ENCODE measurements at places on chromosomes 7 and 10.

DNA sequence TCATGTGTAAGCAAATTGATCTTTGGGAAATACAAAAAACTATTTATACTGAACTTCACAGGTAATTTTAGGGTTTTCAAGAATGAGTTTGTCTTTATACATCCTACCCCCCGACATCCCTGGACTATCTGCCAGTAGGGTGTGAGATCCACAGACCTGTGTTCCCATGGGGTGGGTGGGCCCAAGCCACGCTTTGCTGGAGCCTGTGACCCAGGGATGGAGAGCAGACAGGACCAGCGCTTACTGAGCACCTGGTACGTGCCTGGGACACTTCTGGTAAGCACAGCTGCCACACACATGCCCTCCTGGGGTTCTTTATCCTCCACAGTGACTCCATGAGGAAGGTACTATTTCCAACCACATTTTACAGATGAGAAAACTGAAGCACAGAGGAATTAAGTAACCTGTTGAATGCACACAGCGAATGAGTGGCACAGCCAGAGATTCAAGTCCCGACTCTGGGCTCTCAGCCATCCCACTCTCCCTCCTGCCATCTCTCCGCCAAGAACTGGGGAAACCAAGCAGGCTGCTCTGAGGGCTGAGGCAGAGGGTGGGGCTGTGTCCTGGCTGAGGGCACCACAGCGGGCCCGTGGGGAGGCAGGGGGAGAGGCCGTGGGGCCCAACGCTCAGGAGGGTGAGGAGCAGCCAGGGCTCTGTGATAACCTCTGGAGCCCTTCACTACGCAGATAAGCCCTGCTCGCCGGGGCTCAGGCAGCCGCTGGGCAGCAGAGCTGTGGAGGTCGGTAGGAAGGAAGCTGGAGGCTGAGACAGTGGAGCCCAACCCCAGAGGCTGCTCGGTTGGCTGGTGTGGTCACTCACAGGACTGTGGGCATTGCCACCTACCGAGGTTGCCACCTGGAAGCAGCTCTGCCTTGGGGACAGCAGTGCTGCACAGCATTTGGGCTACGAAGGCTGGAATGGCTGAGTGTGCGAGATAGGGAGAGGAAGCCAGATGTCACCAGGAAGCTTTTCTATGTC, 124.2 kb downstream of the ARHGAP22 start:
- H3K27ac ChIP-seq: no peak overlapping the region
- H3K27me3 ChIP-seq: peaks cover 10% of the 10 kb centered on the region
- no peak overlapping the region for H3K4me3 ChIP-seq
- H3K36me3 ChIP-seq: no peaks in the 10 kb centered on the region

DNA sequence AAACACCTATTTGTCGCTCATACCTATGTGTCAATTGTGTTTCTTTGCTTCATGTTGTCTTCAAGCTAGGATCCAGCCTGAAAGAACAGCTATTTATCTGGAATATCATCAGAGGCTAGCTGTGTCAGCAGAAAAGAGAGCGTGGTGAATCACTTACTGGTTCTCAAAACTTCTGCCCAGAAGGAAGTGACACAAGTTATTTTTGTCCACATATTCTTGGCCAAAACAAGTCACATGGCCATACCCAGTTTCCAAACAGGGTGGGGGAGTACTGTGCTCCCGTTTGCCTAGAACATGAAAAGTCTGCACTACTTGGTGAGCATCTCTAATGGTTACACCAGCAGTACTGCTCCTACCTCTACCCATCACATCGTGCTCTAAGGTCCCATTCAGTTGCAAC, 160.9 kb upstream of the CSTF2T start:
- H3K36me3 ChIP-seq: no peaks in the 10 kb centered on the region
- H3K4me3 ChIP-seq: no peak overlapping the region
- no peak overlapping the region for H3K27ac ChIP-seq
- peaks cover 11% of the 10 kb centered on the region for H3K27me3 ChIP-seq
- no peak for DNase-seq

GRCh38 chr7:44331682-44332081, 6.3 kb upstream of the CAMK2B start:
- DNase-seq: no peak
- no peak overlapping the region for H3K4me3 ChIP-seq
- peaks cover 3% of the 10 kb centered on the region for H3K36me3 ChIP-seq
- H3K27ac ChIP-seq: no peak overlapping the region

GRCh38 chr7:67803789-67804188, 807.2 kb downstream of the TYW1 start:
- no peaks in the 10 kb centered on the region for H3K4me1 ChIP-seq
- no peaks in the 10 kb centered on the region for H3K27me3 ChIP-seq
- no peak overlapping the region for H3K27ac ChIP-seq
- DNase-seq: no peak
- no peak overlapping the region for H3K4me3 ChIP-seq

- no peak overlapping the region for H3K4me3 ChIP-seq
- peaks cover 23% of the 10 kb centered on the region for H3K4me1 ChIP-seq
- peaks cover 17% of the 10 kb centered on the region for H3K36me3 ChIP-seq
Measured at GRCh38 chr7:17275749-17276671, 22.4 kb upstream of the AHR start.

DNA sequence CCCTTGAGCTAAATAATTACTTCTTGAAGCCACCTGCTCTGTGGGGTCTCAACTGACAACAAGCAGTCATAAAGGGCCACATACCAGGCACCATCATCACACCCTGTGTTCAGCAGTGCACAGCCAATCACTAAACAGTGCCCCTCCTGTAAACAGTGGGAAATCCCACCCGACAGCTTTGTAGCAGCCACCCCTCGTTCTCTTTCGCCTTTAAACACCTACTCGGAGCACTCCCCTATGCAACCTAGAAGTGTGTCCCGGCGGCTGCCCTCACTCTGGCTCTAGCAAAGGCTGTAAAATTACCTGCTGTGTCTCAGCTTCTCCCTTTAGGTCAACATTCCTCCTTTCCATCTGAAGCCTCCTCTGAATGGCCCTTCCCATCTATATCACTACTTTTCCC, 111.9 kb downstream of the TCERG1L start:
- H3K4me3 ChIP-seq: no peak overlapping the region
- H3K27ac ChIP-seq: no peak overlapping the region
- H3K36me3 ChIP-seq: no peaks in the 10 kb centered on the region
- H3K4me1 ChIP-seq: no peaks in the 10 kb centered on the region
- no peak for DNase-seq

- no peak overlapping the region for H3K27ac ChIP-seq
- DNase-seq: no peak
- H3K27me3 ChIP-seq: peaks cover 44% of the 10 kb centered on the region
- peaks cover 2% of the 10 kb centered on the region for H3K36me3 ChIP-seq
- no peak overlapping the region for H3K4me3 ChIP-seq
Measured at GRCh38 chr7:70598976-70599375, 533.0 kb upstream of the GALNT17 start.

GRCh38 chr7:113799896-113800295, 118.9 kb downstream of the PPP1R3A start:
- no peaks in the 10 kb centered on the region for H3K36me3 ChIP-seq
- no peaks in the 10 kb centered on the region for H3K4me1 ChIP-seq
- no peaks in the 10 kb centered on the region for H3K27me3 ChIP-seq
- no peak overlapping the region for H3K27ac ChIP-seq
- H3K4me3 ChIP-seq: no peak overlapping the region
- DNase-seq: no peak

Measured in activated T-cell treated with anti-CD3 and anti-CD28 coated beads, Interleukin-2, amount 50 U/mL, for 72 hours (primary cell).